ENCODE measurements at places on chromosomes 2 and 18.

DNA sequence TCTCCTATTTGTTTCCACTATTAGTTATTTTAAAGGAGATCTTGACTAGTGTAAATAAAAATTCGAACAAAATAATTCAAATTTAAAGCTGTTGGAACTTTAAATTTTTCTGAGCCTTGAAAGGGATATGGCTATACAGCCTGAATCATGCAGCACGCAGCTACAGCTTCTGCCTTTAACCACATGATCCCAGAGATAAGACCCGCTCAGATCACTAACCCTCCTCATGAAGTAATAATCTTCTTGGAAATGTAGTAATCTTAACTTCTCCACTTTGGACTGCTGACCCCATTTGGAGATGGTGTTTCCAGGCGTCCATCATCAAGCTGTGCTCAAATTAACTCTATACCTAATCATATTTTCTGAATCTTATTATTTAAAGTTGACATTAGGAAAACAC lies 336.6 kb downstream of the DSC3 start:
- no peak for DNase-seq

- DNase-seq, result no peak
Measured at GRCh38 chr18:74945774-74946545, 263.0 kb downstream of the PTGR3 start.

DNA sequence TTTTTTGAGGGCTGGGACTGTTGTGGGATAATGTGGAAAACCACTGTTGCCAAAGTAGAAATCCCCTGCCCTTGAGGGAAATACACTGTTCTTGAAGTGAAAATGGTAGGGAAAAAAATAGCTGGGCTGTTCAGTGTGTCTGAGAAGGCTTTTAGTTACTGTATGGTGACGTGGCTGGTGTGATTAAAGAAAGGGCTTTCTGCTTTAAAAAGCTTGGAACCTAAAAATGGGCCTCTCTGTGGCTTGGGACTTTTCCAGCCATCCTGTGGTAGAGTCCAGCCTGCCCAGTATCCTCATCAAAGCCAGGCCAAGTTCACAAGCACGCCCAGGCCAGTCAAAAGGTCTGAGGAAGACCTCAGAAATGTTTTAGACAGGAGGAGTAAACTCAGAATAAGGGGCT lies 6.8 kb downstream of the MGAT5 start:
- peak; percentile 90 for DNase-seq

GRCh38 chr2:25276569-25277465 lies 64.9 kb downstream of the DNMT3A start:
- DNase-seq, result peak; percentile 78

GRCh38 chr2:38745267-38745666 lies 5.9 kb downstream of the SRSF7 start:
- no peak for DNase-seq

- DNase-seq, result no peak
Measured at GRCh38 chr2:17182399-17182798, 335.8 kb downstream of the RAD51AP2 start.

GRCh38 chr2:238103465-238104225 lies 3.5 kb downstream of the ESPNL start:
- DNase-seq, result peak; percentile 77

- DNase-seq, result no peak
Measured at GRCh38 chr2:46300406-46300832, 3.2 kb downstream of the EPAS1 start.

GRCh38 chr2:233273120-233273519 lies 21.6 kb downstream of the ATG16L1 start:
- no peak for DNase-seq

DNA sequence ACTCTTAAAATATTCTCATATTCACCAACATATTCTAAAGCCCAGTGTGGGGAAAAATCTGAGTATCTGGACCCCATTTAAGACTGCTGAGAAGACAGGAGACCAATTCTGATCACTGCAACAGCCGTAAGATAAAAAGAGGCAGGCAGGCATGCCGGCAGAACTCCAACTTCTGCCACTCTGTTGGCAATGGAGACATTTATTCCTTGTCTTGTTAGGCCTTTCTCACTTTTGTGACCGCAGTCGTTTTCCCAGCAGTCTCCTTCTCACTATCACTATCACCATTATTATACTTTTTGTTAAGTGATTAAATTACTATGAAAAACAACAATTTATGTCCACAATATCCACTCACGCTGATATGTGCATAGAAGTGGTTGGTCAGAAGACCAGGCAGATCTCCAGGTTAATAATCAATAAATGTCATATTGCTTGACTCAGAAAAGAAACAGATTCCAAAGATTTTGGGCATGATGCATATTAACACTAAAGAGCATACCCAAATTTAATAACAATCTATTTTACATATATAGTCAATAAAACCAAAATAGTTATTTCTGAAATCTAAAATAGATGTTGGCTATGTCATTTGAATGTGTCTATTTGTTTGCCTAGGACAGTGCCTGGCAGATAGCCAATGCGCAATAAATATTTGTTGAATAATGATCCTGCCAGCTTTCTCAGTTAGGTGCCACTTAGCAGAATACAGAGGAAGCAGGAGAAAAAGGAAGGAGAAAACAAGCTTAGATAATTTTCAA lies 38.2 kb downstream of the SESTD1 start:
- no peak for DNase-seq

Measured in osteoblast (primary cell).